ENCODE measurements at places on chromosomes 11 and 22.

DNA sequence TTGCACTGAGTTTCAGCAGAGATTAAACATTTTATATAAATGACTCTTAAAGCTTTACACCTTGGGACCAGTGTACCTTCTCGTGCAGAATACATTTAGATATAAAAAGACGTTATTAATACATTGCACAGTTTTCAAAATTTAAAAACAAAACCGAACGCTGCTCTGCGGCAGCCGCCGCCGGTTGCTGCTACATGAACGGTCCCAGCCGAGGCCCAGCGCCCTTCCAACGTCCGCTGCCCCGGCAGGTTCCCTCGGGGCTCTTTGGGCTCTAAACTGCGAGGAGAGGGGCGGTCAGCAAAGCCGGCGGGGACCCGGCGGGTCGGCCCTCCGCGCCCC is 2.0 kb downstream of the CDKN1C start:
- no peak for DNase-seq

GRCh38 chr22:44698531-44699421 is 3.2 kb upstream of the PRR5 start:
- DNase-seq, result no peak

- DNase-seq, result no peak
Observed at GRCh38 chr22:43953988-43954785, 1.1 kb upstream of the SAMM50 start.

GRCh38 chr22:49208768-49209252 is 618.9 kb downstream of the BRD1 start:
- DNase-seq, result no peak

GRCh38 chr22:38415561-38416321 is 39.3 kb downstream of the KCNJ4 start:
- no peak for DNase-seq

- no peak for DNase-seq
Observed at GRCh38 chr11:18522388-18522787, 4.4 kb downstream of the TSG101 start.

DNA sequence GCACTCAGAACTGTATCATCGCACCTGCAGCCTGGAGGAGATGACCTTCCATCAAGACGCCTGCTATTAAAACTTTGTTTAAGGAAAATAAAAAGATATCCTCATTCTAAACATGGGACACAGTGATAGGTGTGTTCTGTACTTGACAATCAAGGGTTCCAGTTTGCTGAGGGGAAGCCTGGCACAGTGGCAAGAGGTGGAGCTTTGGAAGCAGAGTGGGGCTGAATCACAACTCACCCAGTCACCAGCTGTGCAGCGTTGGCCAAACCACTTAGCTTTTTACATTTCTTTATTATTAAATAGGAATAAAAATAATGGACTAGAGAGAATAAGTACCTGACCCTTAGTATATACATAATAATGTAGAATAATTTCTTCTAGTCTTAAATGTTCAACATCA is 220.7 kb downstream of the TENM4 start:
- DNase-seq, result no peak

GRCh38 chr11:111604392-111605009 is 2.3 kb downstream of the SIK2 start:
- DNase-seq, result no peak

GRCh38 chr11:72721689-72722049 is 30.5 kb downstream of the ARAP1 start:
- DNase-seq, result peak; percentile 52

DNA sequence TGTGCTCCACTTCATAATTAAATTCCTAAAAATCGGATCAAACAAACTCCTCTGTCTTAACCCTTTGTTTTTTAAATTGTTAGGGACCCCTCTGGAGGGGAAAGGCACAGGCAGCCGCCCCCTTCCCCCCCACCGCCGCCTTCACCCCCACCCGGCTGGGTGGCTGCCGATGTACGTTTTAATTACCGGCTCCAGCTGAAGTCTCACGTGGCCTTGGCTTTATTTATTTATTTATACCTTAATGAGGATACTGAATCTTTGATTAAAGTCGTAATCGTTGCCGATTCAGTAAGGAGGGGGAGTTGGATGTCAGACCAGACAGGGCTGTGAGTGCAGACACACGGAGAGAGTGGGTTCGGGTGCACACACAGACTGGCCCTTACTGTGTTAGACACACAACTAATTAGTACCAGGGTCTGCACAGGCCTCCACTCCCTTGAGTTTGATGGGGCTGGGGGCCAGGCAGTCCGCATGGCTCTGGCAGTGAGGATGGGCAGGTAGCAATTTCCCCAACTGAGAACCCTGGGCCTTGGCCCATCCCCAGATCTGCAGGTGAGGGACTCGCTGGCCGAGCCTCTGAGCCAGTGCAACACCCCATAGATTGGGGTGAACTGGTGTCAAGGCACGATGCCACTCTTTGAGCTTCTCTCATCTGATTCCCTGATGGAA is 51.3 kb upstream of the NNMT start:
- no peak for DNase-seq

DNA sequence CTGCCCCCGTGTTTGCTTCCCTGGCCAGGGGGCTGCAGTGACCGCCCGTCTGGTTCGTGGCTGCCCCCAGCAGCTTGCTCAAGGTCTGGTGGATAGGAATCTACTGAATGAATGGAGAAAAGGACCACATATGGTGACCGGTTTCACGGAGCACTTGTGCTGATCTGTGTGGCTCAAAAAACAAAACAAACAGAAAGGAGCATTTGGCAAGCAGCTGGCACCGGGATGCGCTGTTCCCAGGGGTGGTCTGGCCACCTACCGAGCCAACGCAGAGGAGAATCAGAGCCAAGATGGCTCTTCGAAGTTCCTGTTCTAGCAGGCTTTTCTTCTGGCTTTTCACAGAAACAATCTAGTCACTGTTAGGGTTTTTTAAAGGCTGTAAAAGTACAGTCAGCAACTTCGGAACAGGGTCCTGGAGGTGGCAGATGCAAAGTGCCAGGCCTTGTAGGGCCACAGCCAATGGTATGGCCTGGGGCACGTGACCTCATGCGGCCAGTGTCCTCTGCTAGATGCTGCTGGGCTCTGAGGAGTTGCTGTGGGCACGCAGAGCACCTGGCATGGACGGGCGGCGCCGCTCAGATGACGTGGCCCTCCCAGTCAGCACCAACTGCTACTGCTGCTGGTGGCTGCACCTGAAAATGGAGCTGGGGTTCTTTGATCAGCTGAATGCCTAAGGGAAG is 27.3 kb upstream of the PACSIN2 start:
- no peak for DNase-seq

DNA sequence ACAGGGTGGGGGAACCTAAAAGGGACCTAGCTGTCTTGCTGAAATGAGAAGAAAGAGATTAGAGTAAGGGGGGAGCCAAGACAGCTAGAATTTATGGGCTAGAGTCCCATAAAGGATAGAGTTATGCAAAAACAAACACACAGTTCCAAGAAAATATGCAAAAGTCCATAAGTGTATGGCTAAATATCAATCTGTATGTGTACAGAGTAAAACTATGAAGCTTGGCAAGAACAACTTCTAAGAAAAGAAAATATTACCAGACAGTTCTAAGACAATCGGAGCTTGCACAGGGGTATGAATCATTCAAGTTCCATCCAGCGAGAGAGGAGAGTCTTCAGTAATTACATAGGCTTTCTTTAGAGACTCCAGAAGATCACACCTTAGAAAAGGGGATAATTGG is 41.8 kb downstream of the GDPD4 start:
- no peak for DNase-seq

GRCh38 chr11:102521121-102521520 is 9.4 kb downstream of the MMP7 start:
- DNase-seq, result no peak

GRCh38 chr11:27610280-27610679 is 90.0 kb downstream of the BDNF start:
- no peak for DNase-seq

DNA sequence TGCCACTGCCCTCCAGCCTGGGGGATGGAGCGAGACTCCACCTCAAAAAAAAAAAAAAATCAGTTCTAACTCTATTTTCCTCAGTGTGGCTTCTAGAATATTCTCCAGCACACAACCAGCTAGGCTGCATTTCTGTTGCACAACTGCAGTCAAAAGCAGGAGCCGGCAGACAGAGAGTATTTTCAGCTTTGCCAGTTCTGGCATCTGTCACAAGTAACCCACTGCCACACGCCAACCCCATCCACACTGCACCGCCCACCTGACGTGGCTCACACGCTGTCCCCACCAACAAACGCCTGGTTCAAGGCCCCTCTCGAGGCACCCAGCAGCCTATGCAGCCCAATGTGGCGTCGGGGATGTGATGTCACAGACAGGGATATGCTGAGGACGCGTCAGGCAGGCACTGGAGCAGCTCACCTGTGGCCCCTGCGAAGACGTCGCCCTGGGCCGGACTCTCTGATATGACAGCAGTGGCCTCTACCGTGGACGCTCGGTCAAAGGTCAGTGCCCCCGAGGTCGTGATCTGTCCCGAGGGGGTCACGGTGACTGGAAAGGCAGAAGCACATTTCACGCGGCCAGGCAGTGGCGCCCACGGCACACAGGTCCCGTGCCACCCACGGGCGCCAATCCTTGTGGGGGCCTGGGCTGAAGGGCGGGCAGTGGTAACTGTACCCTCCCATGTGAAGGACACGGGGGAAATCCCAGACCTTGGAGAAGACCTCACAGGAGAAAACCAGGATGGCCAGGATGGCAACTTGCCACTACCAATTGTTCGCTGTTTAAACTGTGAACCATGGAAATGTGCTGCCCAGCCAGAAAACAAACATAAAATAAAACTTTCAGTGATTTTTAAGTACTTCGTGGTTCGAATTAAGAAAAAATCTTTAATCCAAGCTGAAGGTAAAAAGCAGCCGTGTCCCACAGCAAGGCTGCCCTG is 15.5 kb downstream of the DEAF1 start:
- no peak for DNase-seq

GRCh38 chr22:37329238-37330140 is 47.2 kb downstream of the CYTH4 start:
- no peak for DNase-seq

DNA sequence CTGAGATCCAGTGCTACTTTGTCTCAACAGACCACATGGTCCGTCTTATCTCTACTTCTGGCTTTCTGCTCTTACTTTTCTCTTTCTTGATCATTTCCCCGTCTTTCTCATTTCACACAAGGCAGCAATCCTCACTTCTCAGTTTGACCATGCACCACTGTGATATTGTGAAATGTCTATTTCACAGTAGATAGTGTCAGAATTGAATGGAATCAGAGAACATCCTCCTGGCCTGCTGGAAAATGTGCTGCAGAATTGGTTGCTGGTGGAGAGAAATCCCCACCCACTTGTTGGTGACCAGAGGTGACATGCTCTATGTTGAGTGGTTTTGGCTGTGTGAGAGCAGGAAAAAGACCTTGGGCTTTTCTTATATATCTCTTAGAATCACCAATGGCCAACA is 57.8 kb upstream of the RCN1 start:
- no peak for DNase-seq

GRCh38 chr22:46010951-46011626 is 34.1 kb upstream of the WNT7B start:
- no peak for DNase-seq

- DNase-seq, result no peak
Observed at GRCh38 chr11:63586451-63587166, 23.4 kb upstream of the PLAAT2 start.

GRCh38 chr22:50090412-50090714 is 557 bp downstream of the MOV10L1 start:
- DNase-seq, result no peak

GRCh38 chr11:61057615-61058014 is 44.7 kb upstream of the CD5 start:
- peak; percentile 11 for DNase-seq

DNA sequence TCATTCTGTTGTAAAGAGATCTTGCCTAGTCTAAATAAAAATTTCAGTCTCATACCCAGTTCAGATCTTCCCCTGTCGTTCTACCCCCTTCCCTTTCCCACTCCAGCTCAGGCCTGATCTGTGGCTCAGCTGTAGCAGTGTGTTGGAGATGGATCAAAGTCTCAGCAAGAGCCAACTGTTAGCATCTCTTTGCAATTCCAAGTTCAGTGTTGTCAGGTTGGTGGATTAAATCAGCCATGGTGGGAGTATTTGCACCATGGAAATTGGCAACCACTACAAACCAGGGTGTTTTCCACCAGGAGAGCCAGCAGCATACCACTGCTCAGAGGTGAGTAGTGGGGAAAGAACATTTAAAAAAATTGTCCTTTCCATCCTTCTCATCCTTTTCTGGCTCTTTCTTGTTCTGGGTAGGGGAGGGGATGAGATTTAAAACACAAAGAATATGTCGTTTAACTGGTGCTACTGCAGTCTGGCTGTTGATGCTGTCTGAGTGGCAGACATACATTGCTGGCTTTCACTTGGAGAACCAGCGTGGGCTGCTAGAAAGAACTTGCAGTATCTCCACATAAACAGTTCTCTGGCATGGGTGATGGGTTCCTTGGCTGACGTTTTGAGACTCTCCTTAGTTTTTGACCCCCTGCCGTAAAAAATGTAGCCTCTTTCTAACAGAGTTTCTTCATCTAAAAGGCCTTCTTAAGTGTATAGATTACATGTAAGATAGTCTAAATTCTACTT is 514.1 kb downstream of the RAB38 start:
- no peak for DNase-seq

- no peak for DNase-seq
Observed at GRCh38 chr11:36818410-36818809, 220.4 kb upstream of the RAG2 start.

DNA sequence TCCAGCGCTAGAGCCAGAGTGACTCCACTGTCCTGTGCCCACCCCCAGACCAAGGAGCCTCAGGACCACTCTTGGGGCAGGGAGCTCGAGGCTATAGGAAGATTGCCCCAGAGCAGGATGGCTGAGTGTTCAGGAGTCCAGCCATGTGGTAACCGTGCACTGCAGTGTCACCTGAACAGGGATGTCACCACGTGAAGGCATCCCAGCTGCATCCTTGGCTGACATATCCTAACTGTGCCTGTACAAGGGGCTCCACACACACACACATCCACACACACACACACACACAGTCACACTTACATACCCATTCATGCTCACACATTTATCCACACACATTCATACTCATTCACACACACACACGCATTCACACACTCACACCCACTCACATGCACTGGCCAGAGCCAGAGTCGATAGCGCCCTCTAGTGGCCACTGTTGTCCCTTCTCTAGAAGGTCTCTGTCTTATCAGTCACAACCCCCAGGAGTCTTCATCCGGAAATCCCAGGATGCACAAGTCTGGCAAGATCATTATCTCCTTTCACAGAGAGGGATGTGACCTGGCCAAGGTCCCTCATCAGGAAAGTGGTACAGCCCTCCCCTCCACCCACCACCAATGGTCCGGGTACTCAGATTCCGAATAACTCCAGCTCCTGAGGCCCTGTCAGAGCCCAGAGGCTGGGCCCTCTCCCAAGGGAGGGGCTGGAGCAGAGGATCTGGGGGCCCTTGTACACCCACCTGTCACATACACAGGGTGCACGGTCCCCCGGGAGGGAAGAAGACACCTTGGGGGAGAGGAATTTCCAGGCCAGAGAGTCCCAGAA is 55.1 kb downstream of the IGLL5 start:
- peak; percentile 84 for DNase-seq

- DNase-seq, result peak; percentile 14
Observed at GRCh38 chr11:65434057-65434666, 11.6 kb downstream of the NEAT1 start.

GRCh38 chr11:118615282-118615975 is 8.0 kb downstream of the PHLDB1 start:
- no peak for DNase-seq

DNA sequence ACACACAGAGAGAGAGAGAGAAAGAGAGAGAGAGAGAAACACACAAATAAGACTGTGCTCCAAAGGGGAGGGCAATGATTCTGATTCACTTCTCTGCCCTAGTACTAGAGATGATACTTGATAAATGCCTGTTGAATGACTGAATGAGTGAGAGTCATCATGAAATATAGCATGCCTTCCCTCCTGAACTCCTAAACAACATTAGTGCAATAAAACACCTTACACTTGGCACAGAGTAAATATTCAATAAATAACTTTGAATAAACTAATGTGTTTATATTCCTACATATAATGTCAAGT is 511.2 kb upstream of the RAG2 start:
- no peak for DNase-seq
